ENCODE measurements at places on chromosomes 1 and 21. TPM values are rescaled to one million over a fixed set of nuclear protein-coding genes. Genes with fewer than 3 reads are reported as not detected.

Gene HPDL
- 0.56 TPM for total RNA-seq

Gene ST6GALNAC3
- 0.56 TPM for total RNA-seq

Gene KRTAP19-1
- total RNA-seq, result not detected

Gene UBE2U
- total RNA-seq, result not detected

Gene FTCD
- not detected for total RNA-seq

Gene FAM72D
- total RNA-seq, result 0.72 TPM

Gene CASQ1
- total RNA-seq, result not detected

Gene NKAIN1
- total RNA-seq, result under 0.01 TPM

Gene CRNN
- total RNA-seq, result not detected

Gene EPHB2
- total RNA-seq, result 54.7 TPM

Gene NUP210L
- under 0.01 TPM for total RNA-seq

Gene TMEM240
- 1.1 TPM for total RNA-seq

Gene HCRTR1
- not detected for total RNA-seq

Gene BGLAP
- total RNA-seq, result not detected

Gene VWA1
- 0.83 TPM for total RNA-seq

DNA sequence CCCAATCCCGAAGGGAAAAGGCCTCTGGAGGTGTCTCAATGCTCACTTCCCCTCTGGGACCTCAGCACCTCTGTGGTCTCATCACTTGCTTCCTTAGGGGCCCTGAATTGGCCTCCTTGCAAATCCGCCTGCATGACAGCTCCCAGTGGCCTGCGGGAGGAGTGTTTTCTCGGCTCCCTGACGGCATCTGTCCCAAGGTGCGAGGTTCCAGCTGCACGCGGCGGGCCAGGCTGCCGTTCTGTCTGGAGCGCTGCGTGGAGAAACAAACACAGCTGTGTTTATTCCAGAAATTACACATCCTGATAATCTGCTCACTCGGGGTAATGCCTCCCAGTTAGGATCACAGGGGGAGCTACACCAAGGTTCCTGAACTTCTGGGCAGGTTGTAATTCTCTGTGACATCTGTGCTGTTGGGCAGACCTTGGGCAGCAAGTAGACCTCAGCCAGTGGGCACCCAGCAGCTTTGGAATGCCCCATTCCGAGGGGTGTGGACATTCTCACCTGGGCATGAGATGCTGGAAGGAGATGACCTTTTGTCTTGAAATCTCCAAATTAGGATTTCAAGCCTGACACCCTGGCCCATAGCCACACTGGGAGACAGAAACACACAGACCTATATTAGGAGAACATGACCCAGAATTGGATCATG is 18.2 kb downstream of the EPHB2 start:
- peak; percentile 75 for DNase-seq

GRCh38 chr21:39799178-39799577 is 54.2 kb downstream of the IGSF5 start:
- DNase-seq, result no peak

DNA sequence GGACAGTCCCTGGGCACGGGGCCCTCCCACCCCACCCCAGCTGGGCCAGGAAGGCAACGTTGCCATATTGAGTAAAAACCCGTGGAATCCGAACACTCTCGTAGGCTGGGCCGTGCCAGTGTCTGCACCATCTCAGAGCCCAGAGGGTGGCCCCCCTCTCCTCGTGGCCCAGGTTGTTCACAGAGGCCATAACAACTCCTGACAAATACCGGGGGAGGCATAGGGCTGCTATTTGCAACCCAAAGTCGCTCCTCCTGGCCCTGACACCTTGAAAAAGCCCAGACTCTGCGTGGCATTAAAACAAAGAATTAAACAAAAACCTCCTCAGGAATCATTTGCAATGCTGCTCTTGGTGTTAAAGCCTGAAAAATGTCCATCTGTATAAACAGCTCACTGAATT is 141.4 kb downstream of the CASZ1 start:
- DNase-seq, result no peak

GRCh38 chr1:117174851-117175250 is 35.9 kb downstream of the VTCN1 start:
- no peak for DNase-seq

DNA sequence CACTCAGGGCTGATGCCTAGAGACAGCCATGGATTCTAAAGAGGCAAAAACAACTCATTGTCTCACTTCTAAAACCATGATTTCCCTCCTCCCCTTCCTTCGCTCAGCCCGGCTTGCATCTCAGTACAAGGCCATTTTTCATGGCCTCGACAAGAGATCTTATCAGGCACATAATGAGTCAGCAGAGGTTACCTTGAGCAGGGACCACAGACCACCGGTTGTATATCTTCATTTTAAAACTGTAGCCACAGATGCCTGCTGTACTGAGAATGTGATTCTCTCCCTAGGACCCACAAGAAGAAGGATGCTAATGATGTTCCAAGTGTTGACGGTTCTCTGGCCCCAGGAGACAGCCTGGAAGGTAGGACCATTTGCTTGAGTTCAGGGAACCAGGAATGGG is 331.9 kb downstream of the AJAP1 start:
- no peak for DNase-seq

- DNase-seq, result no peak
Observed at GRCh38 chr21:42456457-42456856, 39.6 kb downstream of the RSPH1 start.

DNA sequence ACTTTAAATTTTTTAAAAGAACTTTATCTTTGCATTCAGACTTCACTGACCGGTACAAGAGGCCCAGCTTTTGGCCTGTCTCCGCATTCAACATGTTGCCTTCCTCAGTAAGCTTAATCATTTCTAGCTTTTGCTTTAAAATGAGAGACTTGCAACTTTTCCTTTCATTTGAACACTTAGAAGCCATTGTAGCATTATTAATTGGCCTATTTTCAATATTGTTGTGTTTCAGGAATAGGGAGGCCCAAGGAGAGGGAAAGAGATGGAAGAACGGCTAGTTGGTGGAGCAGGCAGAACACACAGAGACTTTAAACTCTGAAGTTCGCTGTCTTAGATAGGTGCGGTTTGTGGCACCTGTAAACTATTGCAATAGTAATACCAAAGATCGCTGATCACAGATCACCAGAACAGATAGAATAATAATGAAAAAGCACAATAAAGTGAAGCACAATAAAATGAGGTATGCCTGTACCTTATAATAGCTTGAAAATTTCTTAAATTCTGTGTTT is 31.4 kb downstream of the RABGAP1L start:
- DNase-seq, result no peak

- no peak for DNase-seq
Observed at GRCh38 chr1:188224263-188224662, 1395.5 kb downstream of the PLA2G4A start.

- no peak for DNase-seq
Observed at GRCh38 chr1:51901151-51901550, 22.6 kb upstream of the NRDC start.

DNA sequence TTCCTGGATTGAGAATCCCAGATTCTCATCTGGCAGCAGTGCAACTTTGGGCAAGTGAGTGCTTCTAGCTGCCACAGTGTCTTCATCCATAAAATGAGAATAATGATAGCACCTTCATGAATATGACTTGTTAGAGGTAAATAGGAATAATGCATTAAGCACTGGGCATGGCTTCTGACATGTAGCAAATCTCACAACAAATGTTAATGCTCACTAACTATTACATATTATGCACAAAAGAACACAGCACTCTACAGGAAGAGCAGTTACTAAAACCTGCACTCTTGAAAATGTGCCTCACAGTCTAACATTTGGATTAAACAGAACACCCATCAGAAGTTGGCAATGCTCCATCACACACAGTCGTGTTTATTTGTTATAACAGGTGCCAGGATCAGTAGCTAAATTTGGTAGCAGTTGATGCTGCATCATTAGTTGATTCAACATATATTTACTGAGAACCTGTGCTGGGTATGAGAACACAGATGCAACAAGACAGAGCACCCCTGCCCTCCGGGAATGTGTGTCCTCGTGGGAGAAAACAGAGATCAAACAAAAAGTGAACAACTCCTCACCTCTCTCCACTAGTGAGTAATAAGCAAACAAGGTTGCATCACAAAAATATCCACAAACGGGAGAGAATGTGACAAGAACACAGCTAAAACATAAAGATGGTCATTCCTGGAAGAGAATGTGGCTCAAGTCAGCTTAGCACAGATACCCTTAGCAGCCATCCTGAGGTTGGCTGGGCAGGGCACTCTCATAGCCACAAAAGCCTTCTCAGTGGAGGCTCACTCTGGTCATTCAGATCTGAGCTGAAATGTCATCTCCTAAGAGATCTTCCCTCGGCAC is 26.2 kb upstream of the LBR start:
- DNase-seq, result peak; percentile 31

- no peak for DNase-seq
Observed at GRCh38 chr21:44463724-44464123, 8.4 kb downstream of the LRRC3 start.

DNA sequence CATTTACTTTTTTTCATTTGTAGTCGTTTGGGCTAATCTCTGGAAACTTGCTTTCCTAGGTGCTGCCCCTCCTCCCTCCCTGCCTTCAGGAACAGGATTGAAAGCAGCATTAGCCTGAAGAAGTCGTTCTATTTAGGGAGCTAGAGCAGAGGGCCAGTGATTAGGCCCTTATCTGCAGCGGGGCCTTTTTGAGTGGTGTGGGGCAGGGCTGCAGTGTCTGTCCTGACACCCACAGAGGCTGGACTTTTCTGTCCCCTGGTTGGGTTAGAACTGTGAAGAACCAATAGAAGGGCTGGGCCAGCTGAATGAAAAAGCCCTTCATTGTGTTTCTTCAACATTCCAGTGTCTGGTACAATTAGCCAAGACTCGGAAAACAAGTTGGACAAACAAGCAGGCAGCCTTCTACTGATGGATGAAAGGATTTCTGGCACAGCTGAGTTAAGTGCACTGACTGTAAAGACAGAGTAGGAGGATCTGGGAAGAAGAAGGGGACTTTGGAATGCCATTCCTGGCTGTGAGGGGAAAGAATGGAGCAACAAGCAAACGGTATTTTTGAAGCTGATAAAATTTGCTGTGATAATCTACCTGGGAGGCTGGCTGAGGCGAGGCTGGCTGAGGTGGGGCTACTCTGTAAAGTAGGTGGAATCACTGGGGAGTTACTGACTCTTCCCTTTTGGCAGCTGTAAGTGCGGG is 9.7 kb downstream of the MACF1 start:
- no peak for DNase-seq

GRCh38 chr1:9201401-9202239 is 33.0 kb upstream of the H6PD start:
- peak; percentile 86 for DNase-seq

- DNase-seq, result peak; percentile 59
Observed at GRCh38 chr1:240691501-240691900, 79.5 kb upstream of the GREM2 start.

DNA sequence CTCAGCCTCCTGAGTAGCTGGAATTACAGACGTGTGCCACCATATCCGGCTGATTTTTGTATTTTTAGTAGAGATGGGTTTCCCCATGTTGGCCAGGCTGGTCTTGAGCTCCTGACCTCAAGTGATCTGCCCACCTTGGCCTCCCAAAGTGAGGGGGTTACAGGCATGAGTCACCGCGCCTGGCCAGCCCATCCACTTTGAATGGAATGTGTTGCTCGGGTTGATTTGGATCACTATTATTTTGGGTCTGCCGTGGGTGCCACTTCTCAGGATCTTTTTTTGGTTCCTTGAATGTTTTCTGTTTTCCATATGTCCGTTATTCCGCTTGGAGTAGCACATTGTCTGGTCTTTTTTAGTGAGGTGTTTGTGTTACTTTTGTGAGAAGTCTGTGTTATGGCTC is 17.0 kb downstream of the PCNT start:
- no peak for DNase-seq

DNA sequence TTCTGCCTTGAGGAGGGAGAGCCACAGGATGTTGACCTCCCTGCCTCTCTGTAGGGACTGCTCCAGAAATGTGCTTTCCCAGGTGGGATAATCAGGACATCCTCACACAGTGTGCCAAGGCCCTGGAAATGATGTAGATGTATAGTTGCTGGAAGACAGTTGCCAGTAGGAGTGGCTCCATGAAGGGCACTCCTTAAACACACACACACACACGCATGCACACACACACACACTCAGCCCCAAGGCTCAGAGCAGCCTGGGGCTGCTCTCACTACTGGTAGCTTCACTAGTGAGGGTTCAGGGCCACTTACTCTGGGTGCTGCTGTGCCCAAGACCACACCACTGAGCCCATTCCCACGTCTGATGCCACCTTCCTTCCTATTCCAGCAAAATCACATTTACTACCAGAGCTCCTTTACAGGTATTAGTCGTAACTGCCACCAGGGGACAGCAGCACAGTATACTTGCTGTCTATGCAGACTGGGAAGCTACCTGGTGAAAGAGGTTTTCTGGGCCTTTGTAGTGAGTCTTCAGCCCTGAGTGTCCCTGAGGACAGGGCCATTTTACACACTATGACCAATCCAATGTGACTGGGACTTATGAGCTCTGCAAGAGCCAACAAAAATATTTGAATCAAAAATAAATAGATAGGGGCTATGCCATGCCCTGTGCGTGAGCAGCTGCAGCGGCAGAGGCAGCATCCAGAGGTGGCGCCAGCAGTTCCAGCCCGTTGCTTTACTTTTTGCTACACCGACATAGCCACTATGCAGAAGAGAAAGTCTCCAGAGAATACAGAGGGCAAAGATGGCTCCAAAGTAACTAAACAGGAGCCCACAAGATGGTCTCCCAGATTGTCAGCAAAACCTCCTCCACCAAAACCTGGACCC is 15.0 kb downstream of the CRNN start:
- no peak for DNase-seq

- DNase-seq, result no peak
Observed at GRCh38 chr1:109365642-109366204, 32.0 kb downstream of the SORT1 start.

DNA sequence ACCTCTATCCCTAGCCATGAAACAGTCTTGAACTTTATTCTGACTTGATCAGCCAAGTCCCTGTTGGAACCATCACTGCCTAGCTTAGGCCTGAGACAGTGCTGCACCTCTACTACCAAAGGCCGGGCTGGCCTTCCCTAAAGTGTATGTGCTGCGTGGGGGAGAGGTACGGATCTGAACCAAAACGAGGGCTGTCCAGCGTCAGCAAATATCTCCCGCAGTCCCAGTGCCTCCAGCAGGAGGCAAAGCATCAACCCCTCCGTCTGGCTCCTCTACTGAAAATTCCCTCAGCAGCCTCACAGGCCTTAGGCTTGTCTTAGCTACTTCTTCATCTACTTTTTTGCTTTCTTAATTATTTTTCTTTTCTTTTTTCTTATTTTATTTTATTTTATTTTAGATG is 33.3 kb upstream of the KIF26B start:
- DNase-seq, result no peak

DNA sequence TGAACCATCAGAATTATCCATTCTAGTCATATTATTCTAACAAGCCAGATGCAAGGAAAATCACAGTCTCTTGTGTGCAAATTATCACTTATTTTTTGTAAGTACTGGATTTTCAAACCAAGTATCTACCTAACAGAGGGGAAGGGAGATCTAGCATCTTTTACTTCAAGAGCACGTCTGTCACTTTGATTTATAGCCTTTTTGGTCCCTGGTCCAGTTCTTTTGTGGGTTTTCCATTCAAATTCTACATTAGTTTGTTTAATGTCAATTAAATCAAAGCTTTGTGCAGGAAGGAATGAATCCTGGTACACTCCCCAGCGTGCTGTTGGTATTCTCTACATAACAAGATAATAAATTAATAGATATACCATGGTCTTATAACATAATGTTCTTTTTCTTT is 43.6 kb downstream of the ERG start:
- no peak for DNase-seq

GRCh38 chr1:208866386-208866955 is 622.3 kb upstream of the PLXNA2 start:
- no peak for DNase-seq
